Stimulated activated CD4-positive, alpha-beta T cell treated with anti-CD3 and anti-CD28 coated beads, Interleukin-12 subunit alpha, Interleukin-12 subunit beta, amount 100 ng/mL, for 4 hours (primary cell): ENCODE measurements at places on chromosomes 1 and 21.

DNA sequence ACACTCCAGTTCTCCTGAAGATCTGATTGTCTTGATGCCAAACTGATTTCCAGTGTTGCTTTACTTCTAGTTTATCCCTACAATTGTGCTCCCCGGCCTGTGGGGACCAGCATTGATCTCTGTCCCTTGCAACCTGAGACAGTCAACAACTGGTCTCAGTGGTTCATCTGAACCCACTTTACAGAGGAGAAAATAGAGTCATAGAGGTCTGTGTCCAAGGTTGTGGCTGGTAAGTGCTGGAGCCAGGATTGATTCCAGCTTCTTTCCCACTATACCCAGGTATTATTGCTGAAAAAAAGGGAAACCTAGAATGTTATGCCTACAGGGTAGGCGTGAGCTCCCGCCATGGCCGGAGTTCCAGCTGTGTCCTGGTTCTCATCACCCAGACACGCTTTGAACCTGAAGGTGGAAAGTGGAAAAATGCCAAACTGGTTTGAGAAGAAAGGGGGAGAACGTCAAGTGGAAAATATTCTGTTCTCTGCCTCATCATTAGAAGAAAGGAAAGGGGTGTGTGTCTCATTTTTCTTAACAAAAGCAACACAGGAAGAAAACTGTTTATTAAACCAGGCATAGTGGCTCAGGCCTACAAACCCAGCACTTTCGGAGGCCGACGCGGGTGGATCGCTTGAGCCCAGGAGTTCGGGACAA, 60.7 kb upstream of the ITPKB start:
- DNase-seq = no peak

GRCh38 chr1:67135354-67135753, 584 bp upstream of the C1orf141 start:
- DNase-seq = no peak

DNA sequence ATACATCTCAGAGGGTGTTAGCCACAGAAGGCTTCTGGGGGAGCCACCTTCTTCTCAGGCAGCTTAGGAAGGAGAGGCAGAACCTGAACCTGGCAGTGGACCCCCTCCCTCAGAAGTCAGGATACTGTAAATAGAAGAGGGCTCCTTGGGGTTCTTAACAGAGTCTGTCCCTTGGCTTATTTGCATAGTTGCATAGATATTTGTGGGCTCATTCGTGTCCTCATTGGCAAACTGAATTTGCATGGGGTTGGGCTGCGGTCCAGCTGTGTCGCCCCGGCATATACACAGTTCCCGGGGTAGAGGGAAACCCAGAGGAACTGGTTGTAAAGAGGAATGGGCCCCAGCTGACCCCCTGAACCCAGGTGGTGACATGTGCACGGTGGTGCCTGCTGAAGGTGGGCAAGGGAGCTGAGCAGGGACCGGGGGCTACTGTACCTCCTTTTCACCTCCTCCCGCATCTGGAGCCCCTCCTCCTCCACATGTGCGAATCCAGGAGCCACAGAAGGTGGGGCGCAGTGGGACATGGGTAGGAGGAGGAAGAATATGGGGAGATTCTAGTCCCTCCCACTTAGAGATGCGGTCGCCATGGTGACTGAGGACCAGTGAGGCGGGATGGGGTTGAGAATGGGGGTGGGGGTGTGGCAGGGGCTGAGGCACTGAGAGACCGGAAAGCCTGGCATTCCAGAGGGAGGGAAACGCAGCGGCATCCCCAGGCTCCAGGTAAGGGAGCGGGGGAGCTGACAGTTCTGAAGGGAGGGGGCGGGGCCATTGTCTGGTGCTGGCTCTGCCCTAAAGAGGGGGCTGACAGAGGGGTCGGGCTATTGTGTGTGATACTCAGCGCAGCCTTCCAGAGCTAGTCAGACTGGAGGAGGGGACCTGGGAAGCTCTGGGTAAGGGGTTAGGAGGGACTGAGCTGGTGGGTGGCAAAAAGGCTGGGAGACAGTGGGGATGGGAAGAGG, 3.7 kb upstream of the SEMA4A start:
- DNase-seq = no peak

DNA sequence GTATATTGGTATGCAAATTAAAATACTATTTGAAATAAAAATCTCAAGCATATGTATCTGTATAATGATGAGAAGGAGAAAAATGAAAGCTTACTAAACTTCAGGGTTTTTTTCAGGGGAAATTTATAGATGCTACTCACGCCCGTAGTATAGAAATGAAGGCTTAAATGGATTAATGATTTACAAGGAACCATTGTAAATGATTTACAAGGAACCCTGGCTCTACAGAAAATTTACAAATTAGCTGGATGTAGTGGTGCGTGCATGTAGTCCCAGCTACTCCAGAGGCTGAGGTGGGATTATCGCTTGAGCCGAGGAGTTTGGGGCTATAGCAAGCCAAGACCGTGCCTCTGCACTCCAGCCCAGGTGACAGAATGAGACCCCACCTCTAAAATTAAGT, 150.5 kb downstream of the PCBP3 start:
- no peak for DNase-seq

DNA sequence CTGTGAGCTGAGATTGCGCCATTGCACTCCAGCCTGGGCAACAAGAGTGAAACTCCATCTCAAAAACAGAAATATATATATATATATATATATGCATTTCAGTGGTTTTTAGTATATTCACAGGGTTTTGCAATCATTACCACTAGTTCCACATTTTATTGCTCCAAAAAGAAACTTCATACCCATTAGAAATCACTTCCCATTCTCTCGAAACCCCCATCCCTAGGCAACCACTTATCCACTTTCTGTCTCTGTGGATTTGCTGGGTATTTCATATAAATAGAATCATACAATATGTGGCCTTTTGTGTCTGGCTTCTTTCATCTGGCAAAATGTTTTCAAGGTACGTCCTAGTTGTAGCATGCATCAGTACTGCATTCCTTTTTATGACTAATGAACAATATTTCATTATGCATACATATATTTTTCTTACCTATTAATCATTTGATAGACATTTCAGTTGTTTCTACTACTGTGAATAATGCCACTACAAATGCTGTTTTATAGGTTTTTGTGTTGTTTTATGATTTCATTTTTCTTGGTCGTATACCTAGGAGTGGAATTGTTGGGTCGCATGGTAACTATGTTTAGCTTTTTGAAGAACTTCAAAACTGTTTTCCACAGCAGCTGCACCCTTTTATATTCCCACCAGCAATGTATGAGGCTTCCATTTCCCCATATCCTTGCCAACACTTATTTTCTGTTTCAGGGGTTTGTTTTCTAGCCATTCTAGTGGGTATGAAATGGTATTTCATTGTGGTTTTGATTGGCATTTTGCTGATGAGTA, 95.9 kb downstream of the PHTF1 start:
- no peak for DNase-seq

- DNase-seq = no peak
Observed at GRCh38 chr1:227548119-227548397, 15.3 kb upstream of the ZNF678 start.
